ENCODE measurements at places on chromosomes 12 and 14.

DNA sequence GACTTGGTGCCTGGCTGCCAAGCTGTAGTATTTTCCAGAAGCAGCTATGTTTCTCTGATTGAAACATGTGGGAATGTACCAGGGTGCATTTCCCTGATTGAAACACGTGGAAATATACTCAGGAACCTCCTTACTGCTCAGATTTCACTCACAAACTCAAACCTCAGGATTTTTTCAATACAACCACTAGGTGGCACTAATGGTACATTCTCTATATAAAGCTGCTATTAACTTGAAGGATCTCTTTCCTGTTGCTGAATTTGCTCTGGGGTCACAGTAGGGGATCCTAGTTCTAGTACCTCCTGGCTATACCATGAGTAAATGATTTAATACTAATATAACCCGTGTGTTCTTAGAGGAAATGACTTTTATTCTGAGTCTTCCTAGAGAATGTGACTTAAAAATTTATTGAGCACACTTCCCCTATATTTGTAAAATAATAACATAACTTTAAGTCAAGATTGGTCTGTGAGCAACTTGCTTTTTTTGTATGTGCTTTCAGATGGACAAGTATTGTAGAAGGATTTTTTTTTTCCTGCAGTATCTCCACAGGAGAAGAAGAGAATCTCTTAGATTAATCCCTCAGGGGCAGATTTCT lies 173.8 kb upstream of the MIS18BP1 start:
- DNase-seq, result no peak

DNA sequence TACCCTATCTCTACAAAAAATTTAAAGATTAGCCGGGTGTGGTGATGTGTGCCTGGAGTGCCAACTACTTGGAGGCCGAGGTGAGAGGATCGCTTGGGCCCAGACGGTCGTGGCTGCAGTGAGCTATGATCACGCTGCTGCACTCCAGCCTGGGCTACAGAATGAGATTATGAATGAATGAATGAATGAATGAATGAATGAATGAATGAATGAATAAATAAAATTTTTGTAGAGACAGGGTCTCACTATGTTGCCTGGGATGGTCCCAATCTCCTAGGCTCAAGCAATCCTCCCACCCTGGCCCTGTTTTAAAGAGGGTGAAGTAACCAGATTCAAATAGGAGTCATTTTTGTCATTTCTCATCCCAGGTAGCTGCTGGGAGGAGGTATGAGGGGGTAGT lies 176.2 kb upstream of the HIF1A start:
- DNase-seq, result no peak

GRCh38 chr12:50265770-50266524 lies 17.4 kb downstream of the LIMA1 start:
- no peak for DNase-seq

DNA sequence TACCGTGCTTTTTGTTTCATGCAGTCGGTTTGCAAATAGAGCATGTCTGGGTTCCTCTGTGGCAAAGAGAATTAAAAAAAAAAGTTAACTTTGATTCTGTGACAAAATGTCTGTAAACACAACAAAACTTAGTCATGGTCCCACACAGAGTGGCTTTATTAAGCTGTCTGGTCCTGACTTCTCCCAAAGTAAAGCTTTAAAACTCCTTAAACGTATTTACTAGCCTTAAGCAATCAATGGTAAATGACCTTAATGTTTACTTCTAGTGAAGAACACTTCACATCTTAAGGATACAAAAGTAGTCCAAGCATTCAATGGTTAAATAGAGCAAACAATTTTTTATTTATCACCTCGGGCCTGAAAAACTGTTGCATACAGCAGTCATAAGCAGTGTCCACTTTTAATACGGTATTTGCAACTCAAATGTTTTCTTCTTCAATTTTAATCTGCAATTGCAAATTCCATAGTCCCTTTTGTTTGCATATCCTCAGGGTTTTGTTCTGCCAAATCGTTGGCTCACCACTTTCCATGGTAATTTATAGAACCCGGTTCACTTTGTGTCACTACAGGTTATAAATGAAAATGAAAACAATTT lies 453.0 kb upstream of the MIS18BP1 start:
- no peak for DNase-seq

DNA sequence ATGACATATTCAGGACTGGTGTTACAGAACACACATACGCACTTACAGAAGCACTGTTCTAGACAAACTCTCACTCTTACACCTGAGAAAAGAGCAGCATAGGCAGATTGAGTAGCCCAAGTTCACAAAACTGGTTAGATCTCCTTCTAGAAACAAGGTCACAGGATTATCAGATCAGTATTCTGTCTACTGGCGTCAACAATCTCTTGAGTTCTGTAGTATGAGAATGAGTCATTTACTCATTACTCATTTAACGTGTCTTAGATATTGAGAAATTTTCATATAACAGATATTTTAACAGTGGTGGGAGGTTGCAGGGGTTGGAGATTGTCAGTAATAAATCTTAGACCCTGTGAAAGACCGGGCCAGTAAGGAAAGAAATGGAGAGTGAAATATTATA lies 2.8 kb upstream of the TSPAN8 start:
- no peak for DNase-seq

GRCh38 chr12:120316798-120317223 lies 10.8 kb downstream of the PLA2G1B start:
- no peak for DNase-seq

DNA sequence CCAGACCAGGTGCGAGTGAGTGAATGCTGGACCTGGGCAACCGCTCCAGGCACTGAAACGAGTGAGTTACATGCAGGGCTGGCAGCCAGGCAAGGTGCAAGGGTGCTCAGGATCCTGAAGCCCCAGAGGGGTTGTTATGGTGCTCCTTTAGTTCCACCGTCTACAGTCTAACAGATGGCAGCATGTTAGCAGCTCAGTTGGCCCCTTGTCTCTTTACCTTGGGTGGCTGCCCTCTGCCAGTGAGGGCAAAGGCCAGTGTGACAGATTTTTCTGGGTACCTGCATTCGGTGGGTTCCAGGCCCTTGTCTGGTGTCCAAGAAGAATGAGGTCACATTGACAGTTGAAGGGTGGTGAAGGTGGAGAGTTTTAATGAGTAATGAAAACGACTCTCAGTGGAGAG lies 106.8 kb downstream of the SLCO1B3 start:
- DNase-seq, result no peak

DNA sequence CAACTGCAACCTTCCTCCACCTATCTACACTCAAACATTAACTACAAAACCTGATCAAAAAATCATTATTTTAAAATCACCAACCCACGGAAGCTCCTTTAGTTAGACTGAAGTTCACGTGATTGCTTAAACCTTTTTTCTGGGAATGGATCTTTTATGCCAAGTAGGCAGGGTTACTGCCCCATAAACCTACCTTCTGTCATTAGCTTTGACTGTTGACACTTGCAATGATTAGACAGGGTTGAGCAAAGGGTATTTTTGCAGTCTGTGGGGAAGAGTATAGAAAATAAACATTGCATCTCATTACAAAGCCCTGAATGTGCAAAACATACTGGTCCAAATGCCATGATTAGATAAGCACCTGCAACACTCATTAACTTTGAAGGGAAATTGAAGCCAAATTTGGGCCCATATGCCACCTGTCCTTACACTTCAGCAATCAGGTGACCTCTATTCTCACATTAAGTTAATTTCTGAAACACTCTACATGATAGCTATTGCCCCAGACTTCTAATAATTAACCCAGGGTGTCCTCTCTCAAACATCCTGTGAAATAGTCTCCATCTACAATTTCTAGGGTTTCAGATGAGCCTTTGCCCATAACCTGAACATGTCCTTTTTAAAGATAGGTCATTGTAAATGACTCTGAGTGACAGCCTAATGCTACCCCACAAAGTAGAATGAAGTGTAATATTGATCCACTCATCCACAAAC lies 156.0 kb upstream of the PLEKHG7 start:
- DNase-seq, result no peak

GRCh38 chr14:31930493-31931240 lies 146.4 kb upstream of the ARHGAP5 start:
- no peak for DNase-seq

GRCh38 chr12:56137853-56138571 lies 9.9 kb downstream of the ESYT1 start:
- DNase-seq, result no peak

DNA sequence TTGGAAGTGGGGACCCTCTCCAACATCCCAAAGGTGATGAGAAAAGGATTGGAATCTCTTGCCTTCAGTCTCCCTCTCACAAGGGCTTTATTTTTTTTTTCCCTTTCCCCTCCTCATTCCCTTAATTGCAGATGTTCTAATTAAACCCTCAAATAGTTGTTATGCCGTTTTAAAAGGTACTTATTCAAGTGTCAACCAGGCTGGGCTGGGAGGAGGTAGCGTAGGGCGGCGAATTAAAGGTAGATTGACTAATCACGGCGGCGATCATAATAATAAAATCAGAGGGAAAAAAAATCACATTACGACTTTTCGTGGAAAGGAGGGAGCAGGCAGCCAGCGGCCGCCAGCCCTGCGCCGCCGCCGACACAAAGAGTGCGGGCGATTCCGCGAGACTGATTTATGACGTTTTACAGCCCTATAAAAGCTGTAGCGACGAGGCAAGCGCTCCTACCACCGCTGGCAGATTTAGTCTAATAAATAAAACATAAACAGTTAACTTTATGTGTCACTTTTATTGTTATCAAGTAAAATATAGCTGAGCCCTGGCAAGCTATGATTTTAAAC lies 1.7 kb upstream of the HOXC4 start:
- DNase-seq, result no peak

GRCh38 chr12:116476227-116476822 lies 82.9 kb upstream of the MAP1LC3B2 start:
- DNase-seq, result no peak

- DNase-seq, result no peak
Observed at GRCh38 chr12:54159140-54159539, 29.6 kb downstream of the SMUG1 start.

DNA sequence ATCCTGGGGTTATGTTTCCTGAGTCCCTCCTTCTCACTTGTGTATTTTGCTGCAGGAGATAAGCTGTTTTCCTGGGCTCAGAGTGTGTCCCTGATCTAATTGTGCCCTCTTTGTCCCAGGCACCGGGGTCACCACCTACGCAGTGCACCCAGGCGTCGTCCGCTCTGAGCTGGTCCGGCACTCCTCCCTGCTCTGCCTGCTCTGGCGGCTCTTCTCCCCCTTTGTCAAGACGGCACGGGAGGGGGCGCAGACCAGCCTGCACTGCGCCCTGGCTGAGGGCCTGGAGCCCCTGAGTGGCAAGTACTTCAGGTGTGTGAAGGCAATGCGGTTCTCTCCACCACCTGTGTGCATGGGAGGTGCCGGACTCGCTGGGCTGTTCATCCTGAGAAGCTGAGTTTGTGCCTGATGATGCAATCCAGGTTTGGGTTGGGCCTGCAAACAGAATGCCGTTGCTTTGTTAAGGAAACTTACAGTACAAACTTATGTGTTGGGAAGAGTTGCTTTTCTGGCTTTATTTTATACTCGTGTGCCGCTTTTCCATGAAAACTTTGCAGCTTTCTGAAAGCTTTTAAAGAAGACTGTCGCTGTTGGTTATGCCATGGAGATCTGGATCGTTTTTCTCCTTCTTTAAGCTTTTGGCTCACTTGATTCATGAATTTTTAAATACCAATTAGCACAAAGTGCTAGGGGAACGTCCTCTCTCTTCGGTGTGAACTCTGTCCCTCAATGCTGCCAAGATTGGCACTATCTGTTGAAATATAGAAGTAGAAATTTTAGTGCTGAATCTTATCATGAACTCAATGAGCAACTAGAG lies 27.6 kb downstream of the RDH12 start:
- no peak for DNase-seq

DNA sequence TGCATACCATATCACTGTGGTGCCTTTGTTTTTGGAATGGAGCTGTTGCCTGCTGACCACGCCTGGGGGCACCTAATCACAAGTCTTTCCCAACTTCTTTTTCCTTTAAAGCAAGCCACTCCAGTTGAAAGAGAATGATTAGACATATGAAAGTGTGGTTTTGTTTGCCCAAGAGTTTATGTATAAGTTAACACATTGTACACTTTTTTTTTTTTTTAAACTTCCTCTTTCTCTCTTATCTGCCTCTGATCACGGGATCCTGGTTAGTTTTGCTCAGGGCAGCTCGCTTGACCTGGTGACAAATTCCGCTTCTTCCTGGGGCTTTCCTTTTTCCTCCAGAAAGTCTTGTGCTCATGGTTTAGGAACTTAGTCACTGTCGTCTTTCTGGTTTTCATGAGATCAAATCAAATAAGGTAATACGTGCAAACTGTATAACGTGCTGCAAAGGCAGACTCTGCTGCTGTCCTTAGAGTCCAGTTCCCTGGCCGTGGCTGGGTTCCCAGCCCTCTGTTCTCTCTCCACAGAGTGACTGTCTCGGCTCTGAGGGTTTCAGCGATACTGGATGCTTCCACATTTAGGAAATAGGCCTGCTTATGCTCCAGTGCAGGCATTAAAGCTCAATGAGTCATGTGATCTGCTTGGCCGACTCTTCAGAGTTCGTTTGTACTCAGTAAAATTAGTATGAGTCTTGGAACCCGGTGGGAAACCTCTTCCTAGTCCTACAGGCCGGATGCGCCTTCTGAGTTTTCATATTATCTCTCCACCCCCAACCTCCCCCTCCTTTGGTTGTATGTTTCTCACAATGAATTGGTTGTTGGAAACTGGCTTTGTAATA lies 15.2 kb downstream of the RASSF3 start:
- DNase-seq, result no peak

DNA sequence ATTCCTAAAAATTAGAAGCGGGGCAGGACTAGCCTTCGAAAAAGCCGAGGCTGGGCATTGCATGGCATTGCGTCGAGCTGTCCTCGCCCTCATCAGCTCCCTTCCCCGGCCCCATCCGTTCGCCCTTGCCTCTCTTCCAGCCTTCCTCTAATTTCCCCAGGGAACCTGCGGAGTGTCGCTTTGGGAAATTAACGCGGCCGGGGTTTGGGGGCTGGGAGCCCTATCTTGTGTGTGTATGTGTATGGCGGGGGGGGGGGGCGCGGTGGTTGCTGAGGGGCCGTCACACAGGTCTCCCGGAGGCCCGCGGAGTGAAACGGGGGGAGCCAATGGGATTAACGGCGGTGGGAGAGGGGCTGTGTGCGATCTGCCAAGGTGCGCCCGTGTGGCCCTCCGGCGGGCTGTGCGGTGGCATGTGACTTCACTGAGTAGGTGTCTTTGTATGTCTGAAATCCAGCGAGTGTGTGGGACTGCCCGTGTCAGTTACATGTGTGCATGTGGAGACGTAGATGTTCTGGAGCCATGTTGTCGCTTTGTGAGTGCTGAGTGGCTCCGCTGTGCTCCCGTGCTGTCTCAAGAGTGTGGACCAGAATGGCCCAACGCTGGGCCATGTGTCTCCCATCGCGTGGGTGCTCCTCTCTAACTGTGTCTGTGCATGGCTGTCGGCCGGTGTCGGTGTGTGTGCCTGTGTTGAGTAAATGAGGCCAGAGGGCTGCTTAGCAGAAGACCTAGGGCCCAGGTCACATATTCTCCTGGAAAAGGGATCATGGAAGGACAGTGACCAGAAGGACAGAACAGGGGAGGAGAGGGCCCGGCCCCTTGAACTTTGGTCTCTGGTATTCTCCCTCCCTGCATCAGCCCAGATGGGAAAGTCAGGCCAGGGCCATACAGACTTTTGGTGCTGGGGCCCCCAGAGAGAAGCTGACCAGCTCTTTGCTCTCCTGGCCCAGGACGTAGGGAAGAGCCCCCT lies 1.5 kb downstream of the PTMS start:
- no peak for DNase-seq

- DNase-seq, result no peak
Observed at GRCh38 chr14:42190744-42191143, 584.1 kb downstream of the LRFN5 start.

- DNase-seq, result no peak
Observed at GRCh38 chr12:108802101-108802961, 55.1 kb downstream of the SSH1 start.

All from activated gamma-delta T cell (primary cell).